ENCODE measurements at places on chromosomes 3 and 15.

GRCh38 chr3:5188419-5189221, 1.1 kb downstream of the EDEM1 start:
- DNase-seq = no peak

- DNase-seq = no peak
These were observed 330.8 kb downstream of the TIGIT start for GRCh38 chr3:114624571-114625181.

GRCh38 chr15:62306851-62307504, 141.9 kb upstream of the C2CD4B start:
- DNase-seq = no peak

GRCh38 chr3:44887101-44887500, 12.7 kb downstream of the TGM4 start:
- no peak for DNase-seq

DNA sequence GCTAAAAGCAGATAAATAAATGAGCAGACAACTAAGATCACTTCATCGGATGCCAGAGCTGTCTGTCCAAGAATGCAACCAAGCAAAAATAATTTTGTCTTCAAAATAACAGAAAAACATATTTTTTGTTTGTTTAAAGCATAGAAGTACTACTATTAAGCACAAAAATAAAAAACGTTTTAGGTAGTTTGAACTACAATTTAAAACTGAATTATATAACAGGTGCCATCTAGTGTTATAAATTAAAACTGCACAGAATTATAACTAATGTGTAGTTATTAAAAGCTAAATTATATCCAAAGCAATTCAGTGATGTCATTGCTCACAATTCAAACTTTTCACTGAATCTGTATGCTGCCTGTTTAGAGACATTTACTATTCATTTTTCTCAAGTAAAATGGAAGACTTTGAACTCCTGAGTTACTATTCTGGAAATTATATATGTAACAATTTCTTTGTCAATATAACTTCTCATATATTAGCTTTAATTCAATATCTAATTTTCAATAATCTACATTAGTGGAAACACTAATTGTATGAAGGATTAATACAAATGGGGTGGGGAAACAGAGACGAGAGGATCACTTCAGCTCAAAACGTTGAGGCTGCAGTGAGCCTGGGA, 29.5 kb downstream of the LINS1 start:
- DNase-seq = no peak

DNA sequence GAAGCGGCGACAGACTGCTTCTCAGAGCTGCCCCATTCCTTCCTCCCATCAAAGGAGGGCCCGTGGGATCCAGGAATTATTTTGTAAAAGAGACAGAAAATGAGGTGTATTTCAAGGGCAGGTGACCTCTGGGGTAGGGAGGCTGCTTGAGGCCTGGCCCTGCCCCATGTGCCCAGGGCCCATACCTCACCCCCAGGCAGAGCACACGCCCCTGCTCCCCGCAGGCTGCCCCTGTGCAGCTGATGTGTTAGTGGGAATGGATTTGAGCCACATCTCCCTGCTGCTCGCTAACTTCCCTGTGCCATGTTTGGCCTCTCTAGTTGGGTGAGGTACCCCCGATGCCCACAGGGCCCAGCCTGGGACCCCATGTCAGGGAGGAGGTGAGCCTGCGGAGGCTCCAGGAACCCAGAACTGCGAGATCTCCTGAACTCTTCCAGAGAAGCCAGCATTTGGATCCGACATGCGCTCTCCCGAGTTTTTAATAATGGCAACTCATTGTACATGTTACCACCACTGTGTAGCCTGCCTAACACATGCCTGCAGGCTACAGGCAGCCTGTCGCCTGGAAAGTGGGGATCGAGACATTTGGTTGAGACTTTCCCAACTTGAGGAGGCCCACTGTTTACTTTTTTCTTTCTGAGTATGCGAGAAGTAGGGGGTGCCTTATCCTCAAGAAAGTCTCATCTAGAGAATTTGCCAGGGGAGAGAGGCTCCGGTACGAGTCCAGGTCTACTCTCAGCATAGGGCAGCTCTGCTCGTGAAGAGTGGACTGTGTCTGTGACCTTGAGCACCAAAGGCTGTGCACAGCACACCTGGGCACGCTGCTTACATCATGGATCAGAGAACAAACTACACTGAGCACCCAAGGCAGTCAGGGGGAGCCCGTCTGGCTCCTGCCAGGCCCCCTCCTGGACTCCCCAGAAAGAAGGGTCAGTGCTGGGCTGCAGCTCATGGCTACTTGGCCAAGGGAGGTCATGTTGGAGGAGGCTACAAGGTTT, 36.1 kb downstream of the PCSK6 start:
- no peak for DNase-seq

DNA sequence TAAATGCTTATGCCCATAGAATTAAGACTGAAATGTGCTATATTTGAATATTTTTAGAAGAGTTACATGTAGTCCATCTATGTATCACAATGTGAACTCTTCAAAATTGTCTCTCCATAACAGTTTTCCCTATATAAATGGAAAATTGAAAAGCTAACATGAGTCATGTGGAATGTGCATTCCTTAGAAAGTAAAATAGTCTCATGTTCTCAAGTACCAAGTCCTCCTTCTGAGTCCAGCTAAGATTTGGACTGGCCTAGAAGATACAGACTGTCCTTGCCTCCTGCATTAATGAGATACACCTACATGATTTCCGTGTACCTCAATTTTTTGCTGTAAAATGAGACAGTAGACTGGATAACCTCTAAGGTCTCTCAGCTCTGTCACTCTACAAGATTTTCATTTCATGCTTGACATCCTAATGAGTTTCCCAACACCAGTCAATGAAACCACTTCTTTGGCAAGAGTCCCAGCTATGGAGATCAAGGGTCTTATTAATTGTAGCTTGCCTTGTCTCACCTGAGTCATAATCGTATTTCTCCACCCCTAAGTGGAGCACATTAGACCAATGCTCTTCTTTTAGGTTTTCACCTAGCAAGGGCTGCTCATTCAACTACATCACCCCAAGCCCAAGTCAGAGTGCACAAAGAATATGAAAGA, 350.6 kb upstream of the IL12A start:
- no peak for DNase-seq
